Activated T-helper 1 cell treated with anti-CD3 and anti-CD28 coated beads, Interleukin-12 subunit alpha, Interleukin-12 subunit beta, Interleukin-2, Interleukin-4 antibody, amounts not matched to agents 30 ng/mL and 10 ng/mL and 1 ng/mL, durations not matched to agents 14 hours and 24 hours and 36 hours (primary cell): ENCODE measurements at places on chromosomes 12 and 14.

DNA sequence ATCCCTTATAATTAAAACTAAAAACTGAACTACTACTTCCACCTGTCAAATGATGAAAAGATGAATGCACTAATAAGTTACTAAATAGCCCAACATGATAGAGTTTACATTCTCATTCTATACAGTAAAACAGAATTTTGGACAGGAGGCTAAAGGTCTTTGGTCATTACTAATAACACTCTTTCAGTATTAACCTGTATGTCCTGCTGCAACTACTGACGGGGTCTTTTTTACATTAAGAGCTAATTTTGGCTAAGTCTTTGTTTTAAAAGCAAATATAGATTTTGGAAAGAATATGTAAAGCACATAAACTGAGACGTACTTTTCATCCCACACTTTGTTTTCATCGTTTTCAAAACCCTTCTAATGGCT lies 175.4 kb upstream of the CDKN3 start:
- no peak for DNase-seq

GRCh38 chr14:88181072-88181471 lies 142.0 kb downstream of the KCNK10 start:
- no peak for DNase-seq

GRCh38 chr14:52706286-52706685 lies 714 bp upstream of the PSMC6 start:
- peak; percentile 21 for DNase-seq

DNA sequence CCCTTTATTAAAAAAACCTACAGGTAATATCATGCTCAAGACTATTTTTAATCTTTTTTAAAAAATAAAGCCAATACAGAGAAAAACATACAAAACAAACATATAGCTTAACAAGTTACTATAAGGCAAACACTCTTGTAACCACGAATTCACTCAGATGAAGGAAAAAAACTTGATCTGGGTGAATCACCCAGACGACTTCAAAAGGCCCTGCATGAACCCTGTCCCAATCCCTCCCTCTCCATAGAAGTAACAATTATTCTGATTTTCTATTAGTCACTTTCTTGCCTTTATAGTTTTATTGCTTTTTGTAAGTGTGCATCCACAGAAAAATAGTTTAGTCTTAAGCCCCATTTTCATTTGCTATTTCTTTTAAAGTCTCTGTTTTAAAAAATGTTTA lies 72.6 kb downstream of the LRP6 start:
- DNase-seq: no peak

DNA sequence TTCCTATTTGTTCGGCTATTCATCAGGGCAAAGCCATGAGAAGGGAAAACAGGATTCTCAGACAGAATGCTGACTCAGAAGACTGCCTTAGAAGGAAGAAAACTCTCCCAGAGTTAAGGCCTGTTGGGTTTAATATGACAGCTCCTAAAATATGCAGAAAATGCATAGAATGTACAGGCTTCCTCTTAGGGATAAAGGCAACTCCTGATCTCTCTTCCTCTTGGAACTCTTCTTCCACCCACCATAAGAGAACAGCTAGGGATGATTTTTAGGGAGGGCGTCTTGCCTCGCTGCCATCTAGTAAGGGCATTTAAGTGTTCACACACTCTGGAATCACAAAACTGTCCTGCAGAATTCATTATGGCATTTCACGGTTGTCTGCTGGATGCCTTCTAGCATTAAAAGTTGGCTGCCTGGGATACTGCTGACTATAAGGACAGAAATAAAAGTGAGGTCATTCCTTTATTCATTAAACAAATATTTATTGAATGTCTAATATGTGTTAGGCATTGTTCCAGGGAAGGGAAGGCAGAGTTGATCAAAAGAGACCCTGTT lies 73.7 kb downstream of the DCAF5 start:
- no peak for DNase-seq

GRCh38 chr14:85483037-85483436 lies 46.9 kb upstream of the FLRT2 start:
- DNase-seq: no peak

- no peak for DNase-seq
Observed at GRCh38 chr14:88092529-88092928, 87.6 kb downstream of the GPR65 start.

GRCh38 chr12:16030744-16031143 lies 119.6 kb downstream of the DERA start:
- no peak for DNase-seq

DNA sequence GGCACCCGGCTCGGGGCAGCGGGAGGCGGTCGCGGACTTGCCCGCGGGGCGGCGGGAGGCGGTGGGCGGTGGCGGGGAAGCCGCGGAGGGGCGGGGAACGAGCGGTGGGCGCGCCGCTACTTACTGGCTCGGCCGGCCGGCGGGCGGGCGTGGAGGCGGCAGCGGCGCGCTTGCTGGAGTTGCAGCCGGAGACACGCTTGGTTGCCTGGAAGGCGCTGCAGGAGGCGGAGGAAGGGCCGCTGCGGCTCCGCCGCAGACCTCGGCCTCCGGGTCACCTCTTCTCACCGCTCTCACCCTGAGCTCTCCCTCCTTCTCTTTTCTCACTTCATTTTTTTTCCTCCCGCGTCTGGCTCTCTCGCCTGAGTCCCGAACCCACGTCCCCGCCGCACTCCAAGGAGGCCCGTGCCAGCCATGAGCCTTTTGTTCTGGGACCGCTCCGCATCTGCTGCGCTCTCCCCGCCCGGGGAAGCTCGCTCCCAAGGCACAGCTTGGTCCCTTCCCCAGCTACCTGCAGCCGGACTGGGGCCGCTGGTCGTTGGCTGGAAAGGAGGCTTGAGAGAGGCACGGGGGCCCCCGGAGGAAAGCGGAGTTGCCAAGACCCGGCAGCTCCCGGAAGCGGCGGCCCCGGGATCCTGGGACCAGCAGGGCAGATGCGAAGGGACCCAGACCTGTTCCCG lies 592 bp upstream of the KCNK10 start:
- DNase-seq: no peak

DNA sequence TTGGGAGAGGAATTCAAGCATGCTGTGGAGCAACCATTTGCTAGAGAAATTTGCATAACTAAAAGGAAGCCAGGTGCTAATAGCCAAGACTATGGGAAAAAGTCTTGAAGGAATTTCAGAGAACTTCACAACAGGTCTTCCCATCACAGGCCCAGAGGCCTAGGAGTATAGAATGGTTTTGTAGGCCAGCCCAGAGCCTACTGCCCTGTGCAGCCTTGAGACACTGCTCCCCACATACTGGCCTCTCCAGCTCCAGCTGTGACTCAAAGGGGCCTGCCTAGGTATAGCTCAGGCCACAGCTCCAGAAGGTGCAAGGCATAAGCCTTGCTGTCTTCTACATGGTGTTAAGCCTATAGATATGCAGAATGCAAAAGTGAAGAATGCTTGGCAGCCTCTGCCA lies 227.1 kb downstream of the SLC2A13 start:
- no peak for DNase-seq

- no peak for DNase-seq
Observed at GRCh38 chr12:49702676-49703215, 4.5 kb downstream of the FMNL3 start.

- DNase-seq: no peak
Observed at GRCh38 chr14:64702493-64703394, 1.5 kb upstream of the PLEKHG3 start.

DNA sequence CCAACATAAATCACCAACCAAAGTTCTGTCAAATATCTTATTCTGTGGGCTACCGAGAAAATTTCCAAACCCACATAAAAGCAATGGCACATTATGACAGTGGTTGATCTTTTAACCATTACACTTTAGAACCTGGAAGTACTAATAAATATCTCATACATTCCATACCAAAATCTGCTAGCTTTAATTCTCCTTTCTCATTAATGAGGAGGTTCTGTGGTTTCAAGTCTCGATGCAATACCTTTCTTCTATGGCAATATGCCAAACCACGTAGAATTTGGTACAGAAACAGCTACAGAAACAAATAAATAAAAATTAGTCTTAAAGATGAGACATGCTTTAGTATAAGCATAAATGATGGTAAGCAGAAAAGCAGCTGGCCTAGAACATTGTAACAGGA lies 100.7 kb downstream of the ELK3 start:
- no peak for DNase-seq

- no peak for DNase-seq
Observed at GRCh38 chr12:94571556-94571955, 78.8 kb downstream of the TMCC3 start.

DNA sequence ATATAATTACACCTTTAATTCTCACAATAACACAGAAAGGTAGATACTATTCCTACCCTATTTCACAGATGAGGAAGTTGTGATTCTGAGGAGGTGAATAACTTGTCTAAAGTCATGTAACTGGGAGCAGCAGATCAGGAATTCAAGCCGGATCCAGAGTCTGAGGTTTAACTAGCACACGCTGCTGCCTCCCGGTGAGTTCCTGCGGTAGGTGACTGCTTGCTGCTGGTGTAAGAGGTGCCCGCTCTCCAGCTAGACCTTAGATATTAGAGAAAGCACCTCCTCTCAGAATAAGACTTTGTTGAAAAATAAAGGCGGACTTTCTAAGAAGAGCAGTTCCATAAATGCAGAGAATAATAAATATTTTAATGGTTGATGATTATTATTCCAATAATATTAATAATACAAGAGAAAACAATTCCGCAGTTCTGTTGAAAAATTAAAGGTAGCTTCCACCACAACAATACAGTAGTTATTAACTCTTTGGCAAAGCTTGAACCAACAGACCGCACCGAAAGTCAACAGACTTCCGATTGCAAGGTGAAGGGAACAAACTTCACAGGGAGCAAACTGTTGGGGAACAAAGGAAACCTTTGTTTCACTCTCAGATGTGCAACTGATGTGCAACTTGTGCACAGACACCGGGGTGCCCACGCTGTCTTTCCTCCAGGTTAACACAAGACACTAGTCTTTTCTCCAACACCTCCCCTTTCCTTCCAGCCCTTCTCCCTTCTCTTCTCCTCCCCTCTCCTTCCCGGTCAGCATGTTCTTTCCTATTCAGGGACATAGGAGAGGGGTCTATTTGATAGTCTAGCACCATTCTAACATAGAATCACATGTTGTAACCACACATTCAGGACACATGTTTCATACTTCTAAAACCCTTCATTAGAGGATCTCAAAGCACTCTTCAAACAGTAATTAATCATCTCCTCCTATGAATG lies 73.2 kb upstream of the EGLN3 start:
- no peak for DNase-seq

DNA sequence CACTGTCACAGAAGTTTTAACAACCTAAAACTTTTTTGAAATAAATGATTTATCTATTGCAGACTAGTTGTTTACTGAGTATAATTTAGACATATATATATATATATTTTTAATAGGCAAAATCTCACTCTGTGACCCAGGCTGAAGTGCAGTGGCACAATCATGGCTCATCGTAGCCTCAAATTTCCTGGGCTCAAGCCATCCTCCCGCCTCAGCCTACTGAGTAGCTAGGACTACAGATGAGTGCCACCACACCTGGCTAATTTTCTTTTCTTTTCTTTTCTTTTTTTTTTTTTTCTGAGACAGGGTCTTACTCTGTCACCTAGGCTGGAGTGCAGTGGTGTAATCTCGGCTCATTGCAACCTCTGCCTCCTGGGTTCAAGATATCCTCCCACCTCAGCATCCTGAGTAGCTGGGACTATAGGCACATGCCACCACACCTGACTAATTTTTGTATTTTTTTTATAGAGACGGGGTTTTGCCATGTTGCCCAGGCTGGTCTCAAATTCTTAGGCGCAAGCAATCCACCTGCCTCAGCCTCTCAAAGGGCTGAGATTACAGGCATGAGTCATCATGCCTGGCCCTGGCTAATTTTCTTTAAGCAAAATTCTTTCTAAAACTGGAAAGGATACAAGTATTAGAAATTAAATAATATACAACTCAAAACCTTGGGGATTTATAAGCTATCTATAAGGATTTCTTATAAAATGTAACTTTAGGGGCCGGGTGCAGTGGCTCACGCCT lies 23.1 kb downstream of the EEA1 start:
- no peak for DNase-seq

GRCh38 chr12:29730481-29730880 lies 53.3 kb downstream of the TMTC1 start:
- no peak for DNase-seq

- DNase-seq: no peak
Observed at GRCh38 chr12:121892673-121893561, 4.3 kb downstream of the PSMD9 start.

GRCh38 chr12:10716704-10717315 lies 6.3 kb downstream of the YBX3 start:
- DNase-seq: no peak

GRCh38 chr12:46815809-46816208 lies 10.0 kb downstream of the SLC38A4 start:
- DNase-seq: no peak
